ENCODE measurements at places on chromosomes 3 and 15. TPM values are rescaled to one million over a fixed set of nuclear protein-coding genes. Genes with fewer than 3 reads are reported as not detected.

DNA sequence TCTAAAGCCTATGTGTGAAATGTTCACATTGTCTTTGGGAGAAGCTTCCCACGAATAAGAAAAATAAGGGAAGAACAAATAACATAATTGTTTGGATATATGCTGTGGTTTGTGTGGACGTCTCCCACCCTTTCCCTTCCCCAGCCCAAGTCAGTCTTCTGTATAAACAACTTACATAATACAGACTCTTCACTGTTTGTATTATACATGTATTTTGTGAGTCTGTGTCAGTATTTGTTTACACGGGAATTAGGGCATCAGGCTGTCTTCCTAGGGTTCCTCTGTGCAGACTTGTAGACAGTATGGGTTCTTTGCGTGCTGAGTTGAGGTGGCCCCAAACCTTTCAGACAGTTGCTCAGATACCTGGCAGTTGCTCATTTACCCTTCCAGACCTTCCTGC is 103.4 kb downstream of the IGF1R start:
- H3K4me3 ChIP-seq: no peak overlapping the region
- no peak overlapping the region for H3K27ac ChIP-seq
- H3K4me1 ChIP-seq: peaks cover 78% of the 10 kb centered on the region
- H3K27me3 ChIP-seq: no peaks in the 10 kb centered on the region

DNA sequence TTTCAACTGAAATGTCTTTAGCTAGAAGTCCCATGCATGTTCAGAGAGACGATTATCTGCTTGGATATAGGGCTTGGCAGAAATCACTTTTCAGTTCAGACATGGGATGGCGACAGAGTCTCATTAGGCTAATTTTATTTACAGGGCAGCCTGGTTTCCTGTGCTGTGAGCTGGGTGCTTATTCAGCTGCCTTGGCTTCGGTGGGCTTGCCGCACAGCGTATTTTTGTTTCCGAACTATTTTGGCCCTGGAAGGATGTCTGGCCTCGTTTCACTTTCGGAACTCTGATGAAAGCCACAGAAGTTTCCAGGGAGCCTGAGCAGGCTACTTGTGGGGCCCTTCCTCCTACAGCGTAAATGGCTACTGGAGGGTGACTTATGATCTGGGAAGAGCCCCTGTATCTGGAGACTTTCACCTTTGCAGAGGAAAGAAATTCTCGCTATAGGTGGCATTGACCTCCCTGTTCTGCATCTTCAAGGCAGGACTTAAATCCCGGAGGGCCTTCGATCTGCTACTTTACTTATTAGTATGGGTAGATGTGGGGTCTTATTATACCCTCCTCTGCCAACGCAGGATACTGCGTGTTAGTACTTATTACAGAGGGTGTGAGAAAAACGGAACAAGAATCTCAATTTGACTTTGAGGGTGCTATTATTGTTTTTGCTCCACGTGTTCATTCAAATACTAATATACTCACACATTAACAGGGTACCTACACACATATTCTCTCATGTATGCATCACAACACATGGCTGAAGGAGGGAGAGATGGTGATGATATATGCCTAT is 364.0 kb upstream of the RBMS3 start:
- H3K36me3 ChIP-seq: no peaks in the 10 kb centered on the region
- H3K27me3 ChIP-seq: no peaks in the 10 kb centered on the region
- H3K4me1 ChIP-seq: peaks cover 5% of the 10 kb centered on the region
- DNase-seq: peak; percentile 26

- H3K4me1 ChIP-seq: no peaks in the 10 kb centered on the region
- H3K36me3 ChIP-seq: no peaks in the 10 kb centered on the region
- no peak for DNase-seq
- no peak overlapping the region for H3K4me3 ChIP-seq
- H3K27ac ChIP-seq: no peak overlapping the region
These were observed 974.5 kb downstream of the CADM2 start for GRCh38 chr3:85933326-85933725.

Gene TTLL13
- not detected for polyA plus RNA-seq

Gene PPM1L
- polyA plus RNA-seq: 1.4 TPM

- no peaks in the 10 kb centered on the region for H3K27me3 ChIP-seq
- H3K4me1 ChIP-seq: peaks cover 28% of the 10 kb centered on the region
- H3K4me3 ChIP-seq: no peak overlapping the region
These were observed 57.6 kb upstream of the NEO1 start for GRCh38 chr15:72994534-72995177.

Gene RBSN
- 5.9 TPM for polyA plus RNA-seq

- no peaks in the 10 kb centered on the region for H3K36me3 ChIP-seq
- no peak overlapping the region for H3K4me3 ChIP-seq
- peak; percentile 40 for DNase-seq
- no peaks in the 10 kb centered on the region for H3K27me3 ChIP-seq
- H3K27ac ChIP-seq: no peak overlapping the region
- peaks cover 26% of the 10 kb centered on the region for H3K4me1 ChIP-seq
These were observed 161.7 kb downstream of the BBX start for GRCh38 chr3:107684431-107684925.

DNA sequence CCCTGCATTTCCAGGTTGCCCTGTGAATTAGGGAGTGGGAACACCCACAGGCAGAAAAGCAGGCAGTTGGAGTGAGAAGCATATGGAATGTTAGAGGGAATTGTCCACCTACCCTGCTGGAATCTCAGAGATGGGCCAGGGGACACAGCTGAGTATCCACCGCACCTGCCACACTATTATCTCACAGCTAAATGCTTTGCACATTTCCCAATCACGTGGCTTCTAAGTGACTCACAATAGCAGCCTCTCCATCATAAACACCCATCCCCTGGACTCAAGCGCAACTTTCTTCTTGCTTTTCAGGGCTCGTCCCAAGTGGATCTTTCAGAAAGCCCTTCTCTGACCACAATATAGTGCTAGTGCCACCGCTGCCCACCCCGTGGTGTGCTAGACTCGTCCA is 389.0 kb upstream of the LMCD1 start:
- no peaks in the 10 kb centered on the region for H3K4me1 ChIP-seq
- H3K36me3 ChIP-seq: no peaks in the 10 kb centered on the region
- H3K27ac ChIP-seq: no peak overlapping the region
- H3K27me3 ChIP-seq: no peaks in the 10 kb centered on the region

Gene SEMA3B
- polyA plus RNA-seq: 42.0 TPM

DNA sequence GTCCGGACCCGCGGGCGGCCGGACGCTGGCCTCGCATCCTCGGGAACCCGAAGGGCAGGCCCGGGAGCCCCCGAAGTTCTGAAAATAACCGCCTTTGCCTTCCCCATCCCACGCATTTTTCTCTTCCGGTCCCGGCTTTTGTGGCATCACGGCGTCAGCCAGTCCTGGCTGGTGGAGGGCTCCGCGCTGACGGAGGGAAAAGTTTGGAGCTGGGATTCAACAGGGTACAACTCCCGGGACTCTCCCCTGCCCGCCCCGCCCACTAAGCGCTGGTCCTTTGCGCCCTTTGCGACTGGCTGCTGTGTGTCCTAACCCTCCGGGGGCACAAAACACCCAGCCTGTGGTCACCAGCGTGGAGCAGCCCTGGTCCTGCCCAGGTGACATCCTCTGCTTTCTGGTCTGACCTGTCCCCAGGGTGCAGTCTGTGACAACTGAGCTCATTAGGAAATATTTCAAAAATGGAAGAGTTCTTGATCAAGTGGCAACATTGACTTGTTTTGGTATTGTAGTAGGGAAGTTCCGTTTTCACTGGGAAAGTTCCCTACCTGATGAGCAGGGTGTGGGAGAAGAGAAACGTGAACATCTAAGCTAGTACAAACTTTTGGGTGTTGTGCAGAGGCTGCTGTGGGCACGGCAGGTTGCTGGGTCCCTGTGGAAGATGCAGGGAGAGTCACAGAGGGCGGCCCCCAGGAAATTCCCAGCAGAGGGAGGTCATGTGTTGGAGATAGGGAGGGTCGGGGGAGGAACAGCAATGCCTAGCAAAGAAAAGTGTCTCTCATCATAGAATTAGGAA is 775 bp downstream of the ARNT2 start:
- no peaks in the 10 kb centered on the region for H3K36me3 ChIP-seq
- no peak overlapping the region for H3K27ac ChIP-seq
- no peaks in the 10 kb centered on the region for H3K27me3 ChIP-seq
- peaks cover 16% of the 10 kb centered on the region for H3K4me1 ChIP-seq
- peak overlapping the region; percentile 57 for H3K4me3 ChIP-seq

GRCh38 chr15:35649575-35649974 is 103.6 kb upstream of the DPH6 start:
- H3K36me3 ChIP-seq: no peaks in the 10 kb centered on the region
- H3K4me3 ChIP-seq: no peak overlapping the region
- no peak for DNase-seq
- no peaks in the 10 kb centered on the region for H3K4me1 ChIP-seq
- no peaks in the 10 kb centered on the region for H3K27me3 ChIP-seq
- H3K27ac ChIP-seq: no peak overlapping the region

DNA sequence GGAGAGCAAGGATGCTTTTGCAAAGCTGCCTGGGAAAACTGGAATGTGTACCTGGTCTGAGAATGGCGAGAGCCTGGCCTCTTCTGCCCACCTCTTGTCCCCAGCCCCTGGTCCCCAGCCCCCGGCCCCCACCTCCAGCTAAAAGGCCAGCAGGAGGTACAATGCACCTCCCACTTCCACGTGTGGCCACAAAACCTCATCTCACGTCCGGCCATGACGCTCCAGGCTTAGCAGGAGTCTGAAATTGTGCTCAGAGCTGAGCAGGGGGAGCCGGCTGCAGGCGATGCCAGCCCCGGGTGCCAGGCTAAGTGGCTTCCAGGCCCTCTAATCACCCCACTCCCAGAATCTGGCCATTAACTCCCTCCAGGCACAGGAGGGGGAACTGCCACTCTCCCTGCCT is 83.1 kb upstream of the PRR20G start:
- peaks cover 5% of the 10 kb centered on the region for H3K27me3 ChIP-seq
- H3K4me3 ChIP-seq: no peak overlapping the region
- DNase-seq: no peak
- H3K36me3 ChIP-seq: no peaks in the 10 kb centered on the region
- H3K4me1 ChIP-seq: no peaks in the 10 kb centered on the region

- no peak overlapping the region for H3K27ac ChIP-seq
- no peaks in the 10 kb centered on the region for H3K27me3 ChIP-seq
- H3K4me1 ChIP-seq: peaks cover 9% of the 10 kb centered on the region
- H3K4me3 ChIP-seq: no peak overlapping the region
- peaks cover 8% of the 10 kb centered on the region for H3K36me3 ChIP-seq
These were observed 8.8 kb upstream of the MUC20 start for GRCh38 chr3:195711813-195712534.

Gene OR5K2
- polyA plus RNA-seq: not detected

GRCh38 chr3:62632510-62633294 is 242.5 kb downstream of the CADPS start:
- no peak overlapping the region for H3K4me3 ChIP-seq
- no peaks in the 10 kb centered on the region for H3K36me3 ChIP-seq
- peaks cover 4% of the 10 kb centered on the region for H3K27me3 ChIP-seq
- DNase-seq: no peak
- H3K27ac ChIP-seq: no peak overlapping the region
- H3K4me1 ChIP-seq: no peaks in the 10 kb centered on the region

DNA sequence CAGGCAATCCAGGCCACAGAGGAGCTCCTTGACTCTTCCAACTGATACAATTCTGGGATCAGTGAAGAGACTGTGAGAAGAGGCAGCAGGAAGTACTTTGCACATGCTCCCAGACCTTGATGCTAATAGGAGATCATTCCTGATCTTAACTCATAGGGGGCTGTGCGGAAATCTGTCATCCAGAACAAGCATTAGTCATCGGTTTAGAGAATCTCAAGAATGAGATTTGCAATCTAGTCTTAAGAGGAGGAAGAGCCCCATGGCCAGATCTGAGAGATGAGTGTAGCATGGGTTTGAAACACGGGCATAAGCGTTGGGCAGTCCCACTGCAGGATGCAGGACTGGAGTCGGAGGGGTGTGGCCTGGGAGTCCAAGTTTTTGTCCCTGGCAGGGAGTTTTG is 1081.1 kb downstream of the NAALADL2 start:
- no peak for DNase-seq
- no peak overlapping the region for H3K4me3 ChIP-seq
- no peaks in the 10 kb centered on the region for H3K4me1 ChIP-seq
- no peak overlapping the region for H3K27ac ChIP-seq
- no peaks in the 10 kb centered on the region for H3K27me3 ChIP-seq
- no peaks in the 10 kb centered on the region for H3K36me3 ChIP-seq

DNA sequence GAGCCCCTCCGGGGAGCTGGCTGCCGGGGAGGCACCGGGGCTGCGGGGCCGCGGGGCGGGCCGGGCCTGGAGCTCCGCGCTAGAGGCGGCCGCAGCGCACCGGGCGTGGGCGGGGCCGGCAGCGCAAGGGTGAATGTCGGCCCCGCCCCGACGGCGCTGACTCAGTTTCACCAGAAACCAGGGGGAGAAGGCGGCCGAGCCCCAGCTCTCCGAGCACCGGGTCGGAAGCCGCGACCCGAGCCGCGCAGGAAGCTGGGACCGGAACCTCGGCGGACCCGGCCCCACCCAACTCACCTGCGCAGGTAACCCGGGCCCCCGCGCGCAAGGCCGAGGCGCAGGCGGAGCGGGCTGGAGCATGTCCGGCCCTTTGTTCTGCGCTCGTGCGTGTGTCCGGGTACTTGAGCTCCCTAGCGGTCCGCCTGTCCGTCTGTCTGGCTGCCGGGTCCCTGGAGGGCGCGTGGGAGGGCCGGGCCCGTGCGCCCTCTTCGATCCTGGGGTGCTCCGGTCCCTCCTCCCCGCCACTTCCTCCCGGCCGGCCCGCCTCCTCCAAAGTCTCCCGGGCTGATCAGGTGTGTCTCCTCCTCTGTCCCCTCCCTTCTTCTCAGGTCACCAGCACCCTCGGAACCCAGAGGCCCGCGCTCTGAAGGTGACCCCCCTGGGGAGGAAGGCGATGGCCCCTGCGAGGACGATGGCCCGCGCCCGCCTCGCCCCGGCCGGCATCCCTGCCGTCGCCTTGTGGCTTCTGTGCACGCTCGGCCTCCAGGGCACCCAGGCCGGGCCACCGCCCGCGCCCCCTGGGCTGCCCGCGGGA is at the start of gene SPINT1:
TSS of gene SPINT1 (plus strand) at position 164 of the 811 bp plus-strand sequence. CDS start at position 671, 507 bp downstream.
- peaks cover 3% of the 10 kb centered on the region for H3K27me3 ChIP-seq
- peak within 1 kb of the TSS; percentile 62 for H3K4me3 ChIP-seq
- H3K27ac ChIP-seq: peak within 1 kb of the TSS; percentile 92
- peaks cover 26% of the 10 kb centered on the region for H3K4me1 ChIP-seq
- no peaks in the 10 kb centered on the region for H3K36me3 ChIP-seq

GRCh38 chr3:194112120-194113106 is 23.5 kb upstream of the HES1 start:
- DNase-seq: peak; percentile 96
- H3K27ac ChIP-seq: peak overlapping the region; percentile 75
- no peak overlapping the region for H3K4me3 ChIP-seq

Gene ARNT2
- 1.1 TPM for polyA plus RNA-seq

DNA sequence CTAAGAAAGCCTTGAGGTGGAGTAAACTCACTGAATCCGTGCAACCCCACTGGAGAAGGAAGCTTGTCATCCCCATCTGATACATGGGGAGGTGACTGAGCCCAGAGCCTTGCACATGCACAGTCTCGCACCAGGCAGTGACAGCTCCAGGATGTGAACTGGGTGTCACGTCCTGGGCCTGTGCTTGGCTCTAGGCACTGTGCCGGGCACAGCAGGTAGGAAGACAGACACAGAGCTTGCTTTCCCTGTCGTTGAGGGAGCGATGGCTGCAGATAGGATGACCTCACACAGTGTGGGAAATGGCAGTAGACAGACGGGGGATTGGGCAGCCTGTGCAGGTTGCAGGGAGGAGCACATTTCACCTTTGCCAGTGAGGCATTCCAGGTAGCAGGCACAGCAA is 12.2 kb upstream of the ATP2B2 start:
- no peak for DNase-seq
- H3K4me3 ChIP-seq: no peak overlapping the region
- no peaks in the 10 kb centered on the region for H3K4me1 ChIP-seq
- no peaks in the 10 kb centered on the region for H3K36me3 ChIP-seq
- H3K27ac ChIP-seq: no peak overlapping the region
- peaks cover 7% of the 10 kb centered on the region for H3K27me3 ChIP-seq

GRCh38 chr3:194945508-194945907 is 259.8 kb downstream of the FAM43A start:
- H3K36me3 ChIP-seq: no peaks in the 10 kb centered on the region
- no peak overlapping the region for H3K4me3 ChIP-seq
- no peak for DNase-seq
- H3K4me1 ChIP-seq: no peaks in the 10 kb centered on the region

Gene IL16
- 10.2 TPM for polyA plus RNA-seq

Measured in stomach (tissue), 19 donors.